ENCODE measurements at places on chromosomes 1 and 21.

DNA sequence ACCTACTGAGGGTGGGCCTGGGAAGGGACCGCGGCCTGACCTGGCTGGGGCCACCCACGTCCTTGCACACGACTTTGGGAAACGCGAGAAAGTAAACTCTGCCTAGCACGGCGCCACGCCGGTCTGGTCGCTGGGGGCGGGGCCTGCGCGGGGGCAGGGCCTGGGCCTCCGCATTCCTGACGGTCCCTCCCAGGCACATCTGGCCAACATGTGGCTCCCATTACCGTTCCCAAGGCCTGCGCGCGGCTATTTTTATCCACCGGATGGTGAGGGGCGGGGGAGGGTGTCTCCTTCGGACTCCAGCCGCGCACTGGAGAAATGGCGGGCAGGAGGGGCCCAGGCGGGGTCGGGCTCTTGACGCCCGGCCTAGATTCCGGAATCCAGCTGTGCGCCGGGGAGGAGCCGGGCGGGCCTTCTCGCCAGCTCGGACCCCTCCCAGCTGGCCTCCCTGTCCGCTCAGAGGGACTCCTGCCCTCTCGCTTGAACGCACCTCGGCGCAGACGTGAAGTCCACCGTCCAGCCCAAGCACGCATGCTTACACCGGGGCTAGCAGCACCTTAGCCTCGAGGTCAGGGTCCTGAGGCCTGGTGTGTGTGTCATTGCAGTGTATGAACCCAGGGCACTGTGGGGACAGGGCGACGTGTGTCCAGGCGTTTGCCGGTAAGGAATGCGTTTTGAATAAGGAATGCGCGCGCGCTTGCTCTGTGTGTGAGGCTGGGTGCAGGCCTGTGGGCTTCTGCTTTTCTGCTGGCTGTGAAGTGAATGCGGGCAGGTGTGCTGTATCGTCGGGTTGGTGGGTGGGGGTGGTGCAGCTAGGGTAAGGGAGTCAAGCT, 2.1 kb downstream of the EVA1B start:
- DNase-seq = peak; percentile 79

DNA sequence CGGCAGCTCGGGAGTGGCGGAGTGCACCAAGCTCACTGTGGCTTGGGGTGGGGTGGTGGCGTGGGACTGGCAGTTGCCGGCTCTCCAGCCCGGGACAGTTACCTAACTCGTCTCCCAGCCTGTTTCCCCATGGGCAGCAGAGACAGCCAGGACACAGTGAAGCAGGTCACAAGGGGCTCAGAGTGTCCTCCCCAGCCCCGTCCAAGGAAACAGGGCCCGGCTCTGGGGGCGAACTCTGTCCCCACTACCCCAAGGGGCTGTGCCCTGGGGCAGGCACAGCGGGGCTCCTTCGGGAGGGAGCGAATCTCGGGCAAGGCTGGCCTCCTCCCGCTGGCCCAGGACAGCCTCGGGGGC, 759 bp downstream of the GPR157 start:
- no peak for DNase-seq

- DNase-seq = no peak
These were observed 6.2 kb downstream of the TRAF5 start for GRCh38 chr1:211332830-211333229.

- peak; percentile 38 for DNase-seq
These were observed 27.7 kb downstream of the CR1L start for GRCh38 chr1:207672522-207673130.

DNA sequence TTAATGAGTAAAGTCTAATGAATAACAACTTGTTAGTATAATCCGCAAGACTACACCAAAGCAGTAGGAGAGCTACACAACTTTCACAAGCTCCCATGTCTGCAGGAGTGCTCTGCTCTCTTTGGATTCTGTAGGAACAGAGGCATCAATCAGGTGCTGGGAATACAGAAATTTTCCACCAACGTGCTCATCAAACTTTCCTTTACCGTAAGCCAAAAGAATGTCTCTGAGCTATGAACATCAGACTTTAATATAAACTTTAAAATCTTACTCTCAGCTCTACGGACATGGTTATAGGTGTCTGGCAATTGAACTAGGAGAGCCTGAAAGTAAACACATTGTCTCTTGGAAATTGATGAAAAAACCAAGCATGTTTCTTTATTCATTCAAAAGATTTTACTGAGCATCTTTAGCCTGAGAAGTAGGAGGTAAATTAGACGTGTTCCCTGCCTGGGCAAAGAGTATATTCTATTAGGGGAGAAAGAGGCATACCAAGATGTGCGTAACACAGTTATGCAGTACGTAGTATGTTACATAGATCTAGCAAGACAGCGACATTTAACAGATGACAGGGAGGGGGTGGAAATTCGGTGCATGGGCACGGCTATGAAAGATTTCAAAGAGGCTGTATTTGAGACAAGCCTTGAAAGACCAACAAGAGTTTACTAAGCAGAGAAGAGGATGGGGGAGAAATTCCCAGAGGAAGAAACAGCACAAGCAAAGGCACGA, 85.2 kb downstream of the TM2D1 start:
- no peak for DNase-seq

DNA sequence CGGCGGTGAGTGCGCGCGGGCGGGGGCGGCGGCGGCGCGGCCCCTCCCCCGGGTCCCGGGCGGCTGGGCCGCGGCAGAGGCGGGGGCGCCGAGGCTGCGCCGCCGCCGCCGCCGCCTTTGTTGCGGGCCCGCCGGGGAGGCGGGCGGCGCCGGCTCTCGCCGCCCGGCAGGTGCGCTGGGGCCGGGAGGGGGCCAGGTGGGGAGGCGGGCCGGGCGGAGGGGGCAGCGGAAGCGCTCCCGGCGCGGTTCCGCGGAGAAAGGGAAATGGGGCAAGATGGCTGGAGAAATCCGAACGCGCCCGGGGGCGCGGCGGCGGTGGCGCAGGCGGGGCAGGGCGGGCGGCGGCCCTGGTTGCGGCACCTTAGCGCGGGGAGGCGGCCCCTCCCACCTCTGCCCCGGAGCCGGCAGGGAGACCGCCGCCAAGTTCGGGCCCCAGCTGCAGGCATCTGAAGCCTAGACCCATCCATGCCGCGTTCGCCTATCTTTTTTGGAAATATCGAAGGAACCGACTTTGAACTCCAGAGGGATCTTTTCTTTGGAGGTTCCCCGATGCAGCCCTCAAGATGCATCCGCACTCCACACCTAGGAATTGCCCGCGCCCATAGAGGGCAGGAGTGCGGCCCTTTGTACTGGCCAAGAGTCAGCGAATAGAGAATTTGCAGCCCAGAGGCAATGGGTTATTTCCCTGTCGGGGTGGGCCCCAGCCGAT, 479 bp downstream of the POGK start:
- DNase-seq = peak; percentile 22

Data from renal cortex interstitium (tissue), 15 donors.